ENCODE measurements at places on chromosomes 5 and 9.

- no peak for DNase-seq
Observed at GRCh38 chr5:5787373-5787772, 364.9 kb downstream of the ICE1 start.

DNA sequence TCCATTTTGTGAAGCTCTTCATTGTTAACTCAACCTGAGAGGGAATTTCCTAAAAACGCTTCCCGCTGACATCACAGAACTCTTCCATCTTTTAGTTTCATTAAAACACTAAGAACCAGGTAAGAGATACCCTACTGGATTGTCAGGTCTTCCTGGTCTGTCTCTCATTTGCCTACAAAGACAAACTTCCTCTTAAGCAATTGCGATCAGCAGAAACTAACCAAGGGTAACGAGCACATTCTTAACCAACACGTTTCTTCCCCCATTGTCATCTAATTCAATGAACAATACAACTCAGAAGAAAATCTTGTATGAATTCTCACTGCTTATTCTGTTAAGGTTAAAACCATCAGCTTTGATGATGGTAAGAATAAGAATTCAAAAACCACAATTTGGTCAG is 6.6 kb downstream of the FBXW11 start:
- no peak for DNase-seq

DNA sequence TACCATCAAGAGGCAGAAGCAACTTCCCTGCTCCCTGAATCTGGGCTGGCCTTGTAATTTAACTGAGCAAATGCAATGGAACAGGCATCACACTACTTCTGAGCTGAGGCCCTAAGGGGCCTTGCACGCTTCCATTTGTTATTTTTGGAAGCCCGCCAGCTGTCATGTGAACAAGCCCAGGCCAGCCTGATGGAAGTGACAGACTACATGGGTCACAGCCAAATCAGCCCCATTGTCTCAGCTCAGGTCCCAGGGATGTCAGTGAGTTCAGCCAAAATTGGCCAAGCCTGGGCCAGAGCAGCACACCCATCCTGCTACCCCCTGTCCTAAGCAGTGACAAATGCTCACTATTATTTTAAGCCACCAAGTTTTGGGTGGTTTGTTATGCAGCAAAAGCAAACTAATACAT is 72.8 kb downstream of the PRRT1B start:
- DNase-seq = no peak

GRCh38 chr9:36625006-36625615 is 52.4 kb downstream of the MELK start:
- DNase-seq = no peak

GRCh38 chr9:70701163-70701562 is 286.7 kb upstream of the KLF9 start:
- no peak for DNase-seq

- DNase-seq = no peak
Observed at GRCh38 chr5:59724482-59725391, 168.8 kb downstream of the PDE4D start.

DNA sequence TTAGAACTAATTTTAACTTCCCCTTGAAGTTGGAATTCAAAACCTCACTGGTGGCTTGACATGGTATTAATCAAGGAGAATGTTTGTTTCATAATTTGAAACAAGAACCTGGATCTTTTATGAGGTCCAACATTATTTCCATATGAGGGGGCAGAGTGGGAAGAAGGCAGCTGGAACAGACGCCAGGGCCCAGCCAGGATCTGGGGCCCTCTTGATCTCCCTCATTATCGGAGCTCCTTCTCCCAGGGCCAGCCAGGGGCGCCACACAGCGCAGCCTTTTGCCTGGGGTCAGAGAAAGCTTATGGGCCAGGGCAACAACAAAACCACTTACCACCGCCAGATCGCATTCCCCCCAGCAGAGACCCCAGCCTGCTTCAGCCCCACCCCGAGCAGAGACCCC is 27.1 kb upstream of the NKD2 start:
- no peak for DNase-seq

DNA sequence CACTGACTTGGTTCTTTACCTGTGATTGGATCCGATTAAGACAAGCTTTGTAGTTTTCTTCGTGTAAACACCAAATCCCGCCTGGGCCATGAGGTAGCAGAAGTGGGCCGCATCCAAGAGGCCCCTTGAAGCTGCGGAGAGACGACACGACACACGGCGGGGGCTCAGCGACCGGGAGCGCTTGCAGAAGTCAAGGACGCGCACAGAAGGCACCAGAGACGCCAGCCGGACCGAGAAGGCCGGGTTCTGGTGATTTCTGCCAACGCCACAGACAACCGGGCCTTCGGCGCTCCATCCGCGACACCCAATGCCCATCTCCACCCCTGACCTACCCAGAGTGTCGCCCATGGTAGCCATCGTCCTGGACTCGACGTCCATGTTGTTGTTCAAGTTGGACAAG is 19.8 kb upstream of the INPP5E start:
- no peak for DNase-seq

GRCh38 chr9:119078015-119078414 is 291.2 kb downstream of the BRINP1 start:
- no peak for DNase-seq

DNA sequence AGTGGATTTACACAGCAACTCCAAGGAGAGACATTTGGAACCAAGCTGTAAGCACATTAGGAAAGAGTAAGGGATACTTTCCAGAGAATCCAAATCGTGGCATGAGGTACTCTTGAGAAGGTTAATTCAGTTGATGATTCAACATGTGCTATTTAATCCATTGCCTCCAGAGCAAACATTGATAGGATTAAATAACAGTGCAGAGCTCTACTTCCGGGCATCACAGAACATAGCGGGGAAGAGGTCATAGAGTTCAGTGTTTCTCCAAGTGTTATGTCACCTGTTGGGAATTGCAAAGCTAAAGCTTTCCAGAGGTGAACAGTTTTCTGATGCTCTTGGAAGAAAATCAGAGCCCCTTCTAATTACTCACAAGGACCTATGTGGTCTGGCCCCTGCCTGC is 127.5 kb downstream of the PPP2R2B start:
- DNase-seq = no peak

DNA sequence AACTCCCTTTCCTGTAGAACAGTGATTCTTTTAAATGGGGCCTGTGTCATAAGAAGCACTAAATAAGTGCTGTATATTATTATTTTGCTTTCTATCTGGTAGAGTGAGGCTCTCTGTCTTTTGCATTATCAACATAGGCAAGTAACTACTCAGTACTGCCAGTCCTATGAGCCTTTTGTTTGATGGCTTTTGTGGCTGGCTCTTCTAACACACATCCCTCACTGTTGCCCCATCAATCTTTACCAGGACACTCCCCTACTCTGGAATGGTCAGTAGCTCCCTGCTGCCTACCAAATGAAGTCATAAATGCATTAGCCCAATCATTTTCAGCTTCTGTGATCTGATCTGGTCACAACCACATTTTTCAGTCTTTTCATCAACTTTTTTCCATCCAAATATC is 137.6 kb downstream of the INSYN2B start:
- no peak for DNase-seq

GRCh38 chr5:150945947-150946346 is 41.2 kb upstream of the ZNF300 start:
- DNase-seq = no peak

- DNase-seq = no peak
Observed at GRCh38 chr5:39640552-39640951, 215.8 kb upstream of the DAB2 start.

GRCh38 chr9:134348404-134349155 is 22.3 kb downstream of the RXRA start:
- DNase-seq = no peak

- DNase-seq = no peak
Observed at GRCh38 chr9:119559056-119559455, 189.8 kb upstream of the BRINP1 start.

- DNase-seq = no peak
Observed at GRCh38 chr9:121694600-121694999, 43.2 kb downstream of the DAB2IP start.

DNA sequence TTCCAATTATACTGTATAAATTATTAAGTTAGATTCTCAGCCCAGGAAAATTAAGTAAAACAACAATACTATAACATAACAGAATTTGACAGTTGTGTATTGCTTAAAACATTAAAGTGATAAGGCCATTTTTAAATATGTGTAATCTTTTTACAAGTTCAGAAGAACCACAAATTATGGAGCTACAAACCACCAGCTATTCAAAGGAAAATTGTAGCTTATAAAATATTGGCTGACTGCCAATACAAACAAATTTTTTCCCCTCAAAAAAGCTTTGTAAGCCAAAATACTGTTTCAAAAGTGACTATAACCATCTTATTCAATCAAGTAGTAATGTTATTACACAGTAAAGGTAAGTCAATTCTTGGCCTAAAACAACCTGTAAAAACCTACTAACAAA is 21.9 kb downstream of the STRBP start:
- no peak for DNase-seq

GRCh38 chr9:120526534-120526933 is 53.4 kb downstream of the CDK5RAP2 start:
- no peak for DNase-seq

DNA sequence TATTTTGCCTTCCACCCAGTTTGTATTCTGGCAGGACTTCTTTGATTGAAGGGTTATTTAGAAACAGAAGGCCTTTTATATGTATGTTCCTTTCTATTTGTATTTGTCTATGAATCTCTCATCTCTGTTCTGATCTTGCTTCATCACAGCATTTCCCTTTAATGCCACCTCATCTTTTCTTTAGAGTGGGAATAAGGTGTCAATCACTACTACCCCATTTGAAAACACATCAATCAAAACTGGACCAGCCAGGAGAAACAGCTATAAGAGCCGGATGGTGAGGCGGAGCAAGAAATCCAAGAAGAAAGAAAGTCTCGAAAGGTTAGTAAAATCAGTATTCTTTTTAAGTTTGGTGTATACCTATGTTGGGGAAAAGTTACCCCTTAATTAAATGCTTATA is 36.3 kb downstream of the CD180 start:
- no peak for DNase-seq

DNA sequence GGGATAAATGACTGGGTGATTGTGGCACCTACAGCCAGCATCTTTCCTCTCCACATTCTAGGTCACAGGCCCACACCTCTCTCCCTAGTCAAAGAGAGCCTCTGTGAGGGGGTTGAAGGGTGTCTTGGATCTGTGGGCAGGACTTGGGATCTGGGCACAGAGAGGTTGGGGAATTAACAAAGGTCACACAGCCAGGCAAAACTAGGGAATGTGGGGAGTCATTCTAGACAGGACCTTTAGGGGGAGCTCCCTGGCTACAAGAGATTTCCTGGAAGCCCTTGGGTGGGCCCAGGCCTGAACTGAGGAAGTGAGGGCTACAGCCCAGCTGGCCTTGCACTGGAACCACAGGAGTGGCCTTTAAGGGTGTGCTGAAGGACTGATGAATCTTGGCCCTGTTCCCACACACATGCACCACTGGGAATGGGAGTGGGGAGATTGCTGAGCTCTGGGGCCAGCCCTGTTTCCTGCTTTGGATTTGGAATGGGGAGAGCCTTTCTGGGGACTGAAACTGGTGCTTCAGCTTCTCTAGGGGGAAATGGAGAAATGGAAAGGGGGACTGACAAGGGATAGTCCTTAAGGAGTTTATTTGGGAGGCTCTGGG is 12.4 kb upstream of the CXXC5 start:
- DNase-seq = no peak

- DNase-seq = peak; percentile 75
Observed at GRCh38 chr9:97237951-97238889, 69.2 kb upstream of the CCDC180 start.

DNA sequence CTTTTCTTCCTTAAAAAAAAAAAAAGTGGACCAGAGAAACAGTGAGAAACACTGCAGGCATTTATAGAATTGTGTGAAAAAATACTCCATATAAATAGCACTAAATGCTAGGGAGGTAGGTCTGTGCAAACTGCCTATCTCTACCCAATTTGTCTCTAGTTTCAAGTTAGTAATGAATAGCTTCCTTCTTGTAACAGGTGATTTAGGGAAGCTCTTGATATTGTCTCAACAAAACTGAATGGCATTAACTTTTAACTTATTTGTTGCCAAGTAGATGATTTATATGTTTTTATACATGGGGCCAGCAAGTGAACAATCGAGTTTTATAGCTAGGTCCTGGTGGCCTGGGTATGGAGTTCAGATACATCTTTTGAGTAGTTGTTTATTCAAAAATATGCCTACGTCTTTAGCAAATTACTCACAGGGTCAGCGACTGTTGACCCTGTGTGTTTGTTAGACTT is 283.6 kb downstream of the NR3C1 start:
- no peak for DNase-seq

GRCh38 chr9:5799314-5799713 is 33.6 kb downstream of the ERMP1 start:
- no peak for DNase-seq

GRCh38 chr5:95029569-95030366 is 255.1 kb downstream of the MCTP1 start:
- DNase-seq = no peak

GRCh38 chr9:129270205-129270604 is 92.1 kb upstream of the IER5L start:
- peak; percentile 51 for DNase-seq

DNA sequence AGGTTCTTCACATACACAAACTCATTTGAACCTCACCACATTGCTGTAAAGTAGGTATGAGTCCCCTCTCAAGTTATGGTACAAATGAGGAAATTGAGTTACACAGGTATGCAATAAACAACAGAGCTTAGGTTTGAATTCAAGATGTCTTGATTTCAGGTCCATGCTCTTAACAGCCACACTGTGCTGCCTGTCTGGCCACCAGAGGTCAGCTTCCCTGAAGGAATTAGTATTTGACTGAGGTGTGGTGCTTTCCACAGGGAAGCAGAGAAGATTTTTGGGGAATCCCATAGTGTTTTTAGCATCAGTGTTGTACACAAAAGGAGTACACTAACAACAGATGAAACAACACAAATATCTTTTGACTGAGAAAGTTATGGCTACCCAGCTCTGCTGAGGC is 94.4 kb upstream of the ITGA1 start:
- DNase-seq = no peak

- no peak for DNase-seq
Observed at GRCh38 chr5:121152411-121152810, 688.3 kb downstream of the PRR16 start.

DNA sequence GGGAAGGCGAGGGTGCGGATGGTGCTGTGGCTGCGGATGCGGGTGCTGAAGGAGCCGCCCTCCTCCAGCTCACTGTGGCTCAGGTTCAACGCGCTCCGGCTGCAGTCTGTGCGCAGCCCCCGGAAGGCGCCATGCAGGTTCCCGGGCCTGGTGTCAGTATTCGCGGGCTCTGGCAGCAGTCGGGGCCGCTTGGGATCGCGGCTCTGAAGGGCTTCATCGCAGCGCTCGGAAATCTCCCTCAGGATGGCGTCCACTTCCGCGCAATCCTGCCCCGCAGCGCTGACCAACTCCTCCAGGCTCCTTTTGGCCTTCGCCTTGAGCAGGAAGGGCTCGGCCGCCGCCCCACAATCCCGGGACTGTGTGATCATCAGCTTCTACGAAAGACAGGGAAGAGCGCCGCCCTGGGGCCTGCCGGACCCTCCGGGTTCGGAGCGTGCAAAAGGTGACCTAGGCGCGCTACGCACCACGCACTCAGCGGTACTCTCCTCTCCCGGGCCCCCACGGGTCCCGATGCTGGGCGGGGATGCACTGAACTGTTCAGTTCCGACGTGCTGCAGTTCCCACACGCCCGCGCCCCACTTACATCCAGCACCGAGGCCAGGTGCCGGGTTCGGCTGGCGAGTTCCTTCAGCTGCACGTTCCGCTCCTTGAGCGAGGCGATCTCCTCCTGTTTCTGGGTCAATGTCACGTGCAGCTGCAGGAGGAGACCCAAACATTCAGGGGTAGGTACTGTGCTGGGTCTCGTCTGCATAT is 6.5 kb downstream of the MCIDAS start:
- no peak for DNase-seq

GRCh38 chr9:1046639-1047572 is 3.3 kb upstream of the DMRT2 start:
- DNase-seq = no peak
